ENCODE measurements at places on chromosomes 11 and 22.

GRCh38 chr11:68643585-68643984, 40.8 kb upstream of the GAL start:
- no peak for DNase-seq

- no peak for DNase-seq
Measured at GRCh38 chr11:126514061-126514693, 158.7 kb downstream of the ST3GAL4 start.

DNA sequence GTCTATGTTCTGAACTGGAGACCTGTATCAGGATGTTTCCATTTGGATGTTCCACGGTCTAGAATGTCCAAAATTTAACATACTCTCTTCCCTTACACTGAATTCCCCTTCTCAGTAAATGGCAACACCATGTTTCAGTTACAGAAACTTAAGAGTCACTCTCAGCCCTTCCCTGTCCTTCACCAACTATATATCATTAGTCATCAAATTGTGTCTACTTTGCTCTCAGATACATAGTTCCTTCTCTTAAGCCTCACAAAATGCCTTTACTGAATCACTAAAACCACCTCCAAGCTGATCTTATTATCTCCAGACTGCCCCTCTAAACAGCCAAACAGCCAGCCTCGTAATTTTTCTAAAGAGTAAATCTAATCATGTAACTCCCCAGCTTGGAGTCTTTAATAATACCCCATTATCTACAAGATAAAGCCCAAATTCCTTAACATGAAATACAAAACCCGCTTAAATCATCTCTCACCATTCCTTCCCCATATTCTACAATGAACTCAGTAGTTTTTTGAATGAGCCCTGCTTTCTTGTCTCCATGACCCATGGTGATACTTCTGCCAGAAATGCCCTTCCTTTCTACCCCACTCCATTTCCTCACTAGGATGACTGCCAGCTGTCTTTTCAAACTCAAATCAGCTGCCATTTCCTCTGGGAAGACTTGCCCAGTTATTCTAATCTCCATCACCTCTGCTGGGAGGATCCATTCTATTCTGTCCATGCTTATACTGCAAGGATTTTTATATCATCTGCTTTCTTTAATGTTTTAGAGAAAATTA, 102.7 kb upstream of the ARHGAP42 start:
- DNase-seq = no peak

- DNase-seq = no peak
Measured at GRCh38 chr22:17888855-17889254, 114.6 kb upstream of the BID start.

GRCh38 chr22:32684148-32684821, 117.2 kb upstream of the TIMP3 start:
- no peak for DNase-seq

- no peak for DNase-seq
Measured at GRCh38 chr11:92464822-92465221, 240.2 kb downstream of the FAT3 start.

DNA sequence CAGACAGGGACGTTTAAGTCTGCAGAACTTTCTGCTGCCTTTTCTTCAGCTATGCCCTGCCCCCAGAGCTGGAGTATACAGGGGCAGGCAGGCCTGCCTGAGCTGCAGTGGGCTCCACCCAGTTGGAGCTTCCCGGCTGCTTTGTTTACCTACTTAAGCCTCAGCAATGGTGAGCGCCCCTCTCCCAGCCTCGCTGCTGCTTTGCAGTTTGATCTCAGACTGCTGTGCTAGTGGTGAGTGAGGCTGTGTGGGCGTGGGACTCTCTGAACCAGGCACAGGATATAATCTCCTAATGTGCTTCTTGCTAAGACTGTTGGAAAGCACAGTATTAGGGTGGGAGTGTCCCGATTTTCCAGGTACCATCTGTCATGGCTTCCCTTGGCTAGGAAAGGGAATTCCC, 38.5 kb downstream of the NELL1 start:
- DNase-seq = no peak

DNA sequence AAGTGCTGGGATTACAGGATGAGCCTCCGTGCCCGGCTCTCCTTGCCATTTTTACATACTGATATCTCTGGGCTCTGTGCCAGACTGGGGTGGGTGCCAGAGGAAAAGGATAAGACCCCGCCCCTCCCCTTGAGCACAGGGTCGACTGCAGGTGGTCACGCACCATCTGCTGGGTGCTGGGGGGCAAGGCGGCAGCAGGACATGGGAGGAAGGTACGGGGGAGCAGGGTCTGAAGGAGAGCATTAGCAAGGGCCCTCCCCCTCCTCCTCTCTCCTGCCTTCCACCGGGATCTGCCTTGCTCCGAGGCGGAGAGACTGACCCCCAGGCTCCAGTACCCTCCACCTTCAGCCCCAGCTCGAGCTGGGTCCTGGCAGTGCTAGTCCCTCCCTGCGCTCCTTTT, 9.7 kb upstream of the PGA3 start:
- DNase-seq = peak; percentile 75

- DNase-seq = no peak
Measured at GRCh38 chr22:20881231-20881630, 22.4 kb downstream of the SNAP29 start.

GRCh38 chr11:23944923-23945322, 551.9 kb upstream of the LUZP2 start:
- no peak for DNase-seq

DNA sequence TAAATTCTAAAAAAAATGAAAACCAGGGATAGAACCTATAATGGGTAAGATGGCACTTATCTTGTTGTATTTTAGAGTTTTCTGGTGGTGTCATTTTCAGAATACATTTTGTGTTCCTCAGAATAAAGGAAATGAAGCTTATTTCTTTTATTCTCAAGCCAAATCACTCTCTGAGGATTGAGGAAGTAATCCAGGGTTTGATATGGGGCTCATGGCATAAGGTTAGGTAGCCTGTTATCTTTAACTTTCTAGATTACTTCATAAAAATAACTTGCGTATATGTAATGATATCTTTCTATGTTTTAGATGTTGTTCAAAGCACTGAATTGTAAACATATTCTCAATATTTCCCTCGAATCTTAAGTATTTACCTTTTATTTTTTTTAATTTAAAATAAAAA, 33.5 kb downstream of the PDE3B start:
- DNase-seq = no peak

GRCh38 chr11:105821781-105822180, 200.3 kb downstream of the MSANTD4 start:
- DNase-seq = no peak

DNA sequence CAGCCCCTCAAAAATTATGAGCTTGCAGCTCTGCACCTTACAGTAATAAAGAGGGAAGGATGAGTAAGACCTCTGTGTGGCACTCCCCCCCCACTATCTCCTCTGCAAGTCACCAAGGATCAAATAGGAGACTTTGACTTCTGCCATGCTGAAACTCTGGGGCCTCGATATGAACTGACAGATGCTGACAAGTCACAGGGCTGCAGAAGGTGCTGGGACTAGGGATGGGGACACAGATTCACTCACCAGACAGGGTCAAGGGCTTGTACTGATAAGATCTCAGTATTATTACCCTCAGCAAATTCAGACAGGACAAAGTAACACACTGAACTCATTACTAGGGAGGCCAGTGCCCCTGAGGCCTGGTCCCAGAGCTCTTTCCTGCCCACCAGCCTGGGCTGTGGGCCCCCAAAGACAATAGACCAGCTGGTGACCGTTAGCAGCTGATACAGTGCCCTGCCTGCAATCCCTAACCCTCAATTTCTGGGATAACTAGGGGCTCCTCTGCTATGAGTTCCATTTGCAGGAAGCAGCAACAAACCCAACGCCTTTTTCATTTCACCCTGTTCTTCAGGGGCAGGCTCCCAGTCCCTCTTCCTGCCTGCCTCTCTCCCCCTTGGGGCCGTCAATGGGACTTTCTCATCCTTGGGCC, 20.1 kb downstream of the TMPRSS13 start:
- DNase-seq = no peak

GRCh38 chr11:44964526-44965209, 14.0 kb upstream of the TP53I11 start:
- DNase-seq = no peak

DNA sequence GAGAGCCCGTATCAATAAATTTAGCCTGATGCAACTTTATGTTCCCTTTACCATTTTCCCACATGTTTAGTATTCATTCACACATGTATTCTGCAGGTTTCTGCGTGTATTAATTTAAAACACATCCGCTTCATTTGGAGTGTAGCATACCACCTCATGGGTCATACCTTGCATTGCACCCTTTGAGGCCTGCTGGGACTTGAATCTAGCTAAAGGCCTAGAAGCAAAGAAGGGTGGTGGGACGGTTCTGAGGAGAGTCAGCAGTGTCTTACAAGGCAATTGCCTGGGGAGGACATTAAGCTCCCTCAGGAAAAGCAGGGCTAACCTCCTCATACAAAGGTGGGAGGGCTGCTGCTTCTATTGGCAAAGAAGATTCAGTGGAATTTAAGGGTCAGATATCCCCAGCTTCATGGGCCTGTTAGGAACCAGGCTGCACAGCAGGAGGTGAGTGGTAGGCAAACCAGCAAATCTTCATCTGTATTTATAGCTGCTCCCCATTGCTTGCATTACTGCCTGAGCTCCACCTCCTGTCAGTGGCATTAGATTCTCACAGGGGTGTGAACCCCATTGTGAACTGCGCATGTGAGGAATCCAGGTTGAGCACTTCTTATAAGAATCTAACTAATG, 15.9 kb upstream of the SNX19 start:
- no peak for DNase-seq

DNA sequence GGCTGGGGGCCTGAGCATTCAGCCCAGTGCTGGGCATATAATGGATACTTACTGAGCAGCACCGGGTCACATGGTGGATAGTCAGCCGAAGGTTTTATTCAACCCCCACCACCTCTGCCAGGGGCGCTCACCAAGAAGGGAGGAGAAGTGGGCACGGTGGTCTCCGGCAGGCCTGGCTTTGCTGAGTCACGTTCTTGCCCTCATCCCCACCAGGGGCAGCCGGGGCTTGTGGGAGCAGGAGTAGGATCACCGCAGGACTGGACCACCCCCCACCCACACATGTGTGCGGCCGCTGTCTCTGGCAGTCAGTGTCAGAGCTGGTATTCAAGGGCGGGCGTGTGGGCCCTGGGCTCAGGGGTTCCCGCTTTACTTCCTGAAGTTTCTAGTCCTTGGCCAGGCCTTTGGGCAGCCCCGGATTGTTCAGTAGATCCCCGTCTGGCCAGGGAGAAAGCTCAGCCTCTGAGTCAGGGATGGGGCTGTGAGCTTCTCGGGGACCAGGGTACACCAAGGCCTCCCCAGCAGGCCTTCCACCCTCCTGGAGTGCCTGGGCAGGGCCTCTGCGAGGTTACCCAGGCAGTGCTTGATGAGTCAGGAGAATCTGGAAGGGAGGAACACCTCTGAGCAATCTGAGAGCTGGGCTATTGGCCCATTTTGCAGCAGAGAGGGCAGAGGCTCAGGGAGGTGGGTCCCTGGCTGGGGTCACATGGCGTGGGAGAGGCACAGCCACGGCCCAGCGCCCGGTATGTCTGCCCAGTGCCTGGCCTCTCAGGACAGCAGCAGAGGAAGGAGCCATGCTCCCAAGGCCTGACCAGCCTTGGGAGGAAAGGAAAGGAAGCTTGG, 60.6 kb downstream of the RTL6 start:
- no peak for DNase-seq

GRCh38 chr11:104352036-104352435, 188.1 kb upstream of the PDGFD start:
- DNase-seq = no peak

DNA sequence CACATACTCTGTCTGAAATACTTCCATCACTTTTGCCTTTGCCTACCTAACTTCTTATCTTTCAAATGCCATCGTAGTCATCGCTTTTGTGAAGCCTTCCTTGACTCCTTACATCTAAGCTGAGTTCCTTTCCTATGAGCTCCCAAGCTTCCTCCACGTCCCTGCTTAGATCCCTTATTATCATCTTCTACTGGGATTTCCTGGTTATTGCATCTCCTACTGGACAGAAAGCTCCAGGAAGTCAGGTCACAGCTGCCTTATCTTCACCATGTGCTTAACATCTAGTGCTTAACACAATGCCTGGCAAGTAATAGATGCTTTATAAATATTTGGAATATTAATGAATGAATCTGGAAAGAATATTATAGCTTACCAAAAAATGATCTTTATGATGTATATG, 5.9 kb downstream of the YPEL4 start:
- DNase-seq = no peak

DNA sequence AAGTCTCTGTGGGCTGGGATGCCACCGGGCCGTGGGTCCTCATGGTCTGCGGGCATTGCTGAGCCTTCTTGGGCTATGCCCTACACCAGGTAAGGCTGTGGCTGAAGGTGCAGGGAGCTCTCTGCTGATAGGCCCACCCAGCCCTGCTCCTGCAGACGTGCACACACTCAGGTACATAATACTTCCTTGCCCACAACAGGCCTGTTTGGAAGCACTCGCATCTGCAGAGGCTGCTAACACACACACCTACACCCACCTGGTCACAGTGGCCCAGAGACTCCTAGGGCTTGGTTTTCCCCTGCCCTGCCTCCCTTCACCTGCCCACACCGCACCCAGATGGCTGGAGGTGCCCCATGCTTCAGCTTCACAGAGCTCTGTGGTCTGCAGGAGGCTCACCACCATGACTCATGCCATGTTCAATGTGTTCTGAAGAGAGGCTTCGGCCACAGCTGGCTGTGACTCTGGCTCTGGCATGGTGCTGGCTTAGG, 72.8 kb upstream of the KCNQ1OT1 start:
- DNase-seq = no peak

DNA sequence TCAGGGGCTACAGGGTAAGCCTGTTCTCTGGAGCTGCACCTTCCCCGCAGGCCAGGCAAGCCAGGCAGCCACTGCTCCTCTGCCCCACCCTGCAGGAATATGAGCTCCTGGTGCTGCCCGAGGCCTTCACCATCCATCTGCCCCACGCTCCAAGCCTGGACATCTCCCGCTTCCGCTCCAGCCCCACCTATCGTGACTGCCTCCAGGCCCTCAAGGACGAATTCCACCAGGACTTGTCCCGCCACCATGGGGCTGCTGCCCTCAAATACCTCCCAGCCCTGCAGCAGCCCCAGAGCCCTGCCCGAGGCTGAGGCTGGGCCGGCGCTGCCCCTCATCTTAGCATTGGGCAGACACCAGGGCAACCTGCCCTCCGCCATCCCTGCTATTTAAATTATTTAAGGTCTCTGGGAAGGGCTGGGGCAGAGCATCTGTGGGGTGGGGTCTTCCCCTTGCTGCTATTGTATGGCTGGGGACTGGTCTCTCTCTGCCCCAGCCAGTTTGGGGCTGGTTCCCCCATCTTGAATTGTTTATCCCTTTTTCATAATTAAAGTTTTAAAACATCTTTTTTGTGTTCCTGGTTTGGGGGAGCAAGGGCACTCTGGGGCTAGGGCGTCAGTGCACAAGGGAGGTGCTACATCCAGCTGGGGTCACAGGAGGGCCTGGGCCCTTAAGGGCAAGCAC, 6.2 kb downstream of the LARGE2 start:
- DNase-seq = no peak

GRCh38 chr11:126154691-126155090, 56.8 kb downstream of the RPUSD4 start:
- no peak for DNase-seq

Measured in NCI-H1092 (cell line).